ENCODE measurements at places on chromosomes 7 and 10.

- no peak for DNase-seq
Measured at GRCh38 chr10:46547541-46548497, 8.6 kb downstream of the GPRIN2 start.

DNA sequence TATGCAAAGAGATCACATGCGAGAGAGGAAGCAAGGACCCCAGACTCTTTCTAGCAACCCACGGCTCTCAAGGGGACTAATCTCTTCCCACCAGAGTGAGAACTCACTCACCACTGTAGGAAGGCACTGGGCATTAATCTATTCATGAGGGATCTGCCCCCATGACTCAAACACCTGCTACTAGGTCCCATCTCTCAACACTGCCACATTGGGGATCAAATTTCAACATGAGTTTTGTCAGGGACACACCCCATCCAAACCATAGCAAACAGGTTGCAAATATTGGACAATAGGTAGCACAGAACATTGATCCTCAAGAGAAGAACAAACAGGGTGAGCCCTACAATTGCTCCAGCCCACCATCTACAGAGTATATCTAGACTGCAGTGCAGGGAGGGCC lies 740.6 kb downstream of the LRMDA start:
- DNase-seq, result no peak

- DNase-seq, result no peak
Measured at GRCh38 chr10:13627459-13628310, 40.9 kb downstream of the PRPF18 start.

DNA sequence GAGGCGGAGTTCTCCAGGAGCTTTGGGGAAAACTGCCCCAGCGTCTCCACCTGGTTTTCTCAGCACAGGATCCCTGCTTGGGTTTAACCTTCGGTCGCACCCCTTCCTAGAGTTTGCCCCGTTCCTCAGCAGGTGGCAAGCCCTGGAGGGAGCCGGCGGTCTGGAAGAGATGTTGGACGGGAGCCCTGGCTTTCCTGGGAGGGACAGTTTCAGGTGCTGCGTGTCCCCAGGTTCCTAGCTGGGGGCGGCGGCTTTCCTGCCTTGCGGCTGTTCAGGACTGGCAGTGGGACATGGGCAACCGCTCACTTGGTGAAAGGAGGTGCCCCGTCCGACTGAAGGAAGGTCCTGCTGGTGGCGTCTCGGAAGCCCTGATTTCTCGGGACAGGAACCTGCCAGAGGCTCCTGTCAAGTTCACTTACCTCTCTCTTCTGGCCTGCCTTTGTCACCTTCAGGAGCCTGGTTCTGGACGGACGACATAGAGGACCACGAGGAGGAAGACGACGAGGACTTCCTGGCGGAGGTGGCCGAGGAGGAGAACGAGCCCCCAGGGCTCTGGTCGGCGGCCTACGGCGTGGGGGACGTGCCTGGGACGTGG lies 14.8 kb downstream of the ZNF316 start:
- no peak for DNase-seq

DNA sequence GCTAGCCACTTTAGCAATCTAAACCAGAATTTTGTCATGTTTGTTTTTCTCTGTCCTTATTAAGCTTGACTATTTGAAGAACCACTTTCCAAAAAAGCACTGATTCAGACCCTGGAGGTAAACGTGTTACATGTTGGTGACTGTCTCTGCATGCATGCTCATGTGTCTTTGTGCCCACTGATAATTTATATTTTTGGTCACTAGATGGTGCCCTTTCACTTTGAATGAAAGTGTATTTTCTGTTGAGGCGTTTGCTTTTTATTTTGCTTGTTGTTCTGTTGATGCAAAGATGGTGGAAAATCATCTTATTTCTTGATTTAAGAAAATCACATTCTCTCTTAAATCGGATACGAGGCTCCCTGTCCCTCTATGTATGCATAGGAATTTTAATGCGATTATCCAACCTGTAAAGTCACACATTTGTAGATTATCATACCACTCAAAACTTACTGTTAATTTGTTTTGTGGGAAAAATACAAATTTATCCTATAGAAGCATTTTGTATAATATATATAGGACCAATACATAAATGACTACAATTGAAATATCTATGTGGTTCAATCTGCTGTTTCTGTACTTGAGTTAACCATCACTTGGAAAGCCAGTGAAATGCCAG lies 269.3 kb downstream of the BICC1 start:
- DNase-seq, result no peak

DNA sequence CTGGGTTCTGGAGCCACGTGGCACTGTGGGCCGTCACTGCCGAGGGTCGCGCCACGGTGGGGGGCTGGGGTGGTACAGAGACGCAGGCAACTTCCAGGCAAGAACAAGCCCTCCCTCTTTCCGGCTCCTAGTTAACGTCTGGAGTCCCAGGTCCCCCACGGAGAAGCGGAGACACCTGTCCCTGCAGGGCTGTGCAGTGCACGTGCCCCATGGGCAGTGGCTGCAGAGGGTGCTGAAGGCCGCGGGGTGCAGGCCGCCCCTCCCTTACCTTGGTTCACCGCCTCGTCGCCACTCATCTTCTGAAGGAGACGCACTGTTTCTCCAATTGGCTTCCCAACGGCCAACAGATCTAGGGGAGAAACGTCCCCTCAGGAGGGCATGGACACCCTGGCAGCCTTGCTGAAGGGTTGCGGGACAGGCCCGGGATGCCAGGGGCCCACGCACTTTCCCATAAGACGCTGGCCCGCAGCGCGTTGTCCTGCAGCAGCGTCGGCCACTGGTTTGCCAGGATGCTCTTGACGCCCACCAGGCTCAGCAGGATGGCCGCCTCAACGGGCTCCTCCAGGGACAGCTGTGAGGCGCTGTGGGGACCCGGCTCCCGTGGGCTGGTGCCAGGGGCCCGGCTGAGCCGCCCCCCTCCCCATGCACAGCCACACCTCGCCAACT lies 24.3 kb upstream of the NKX6-2 start:
- DNase-seq, result no peak

DNA sequence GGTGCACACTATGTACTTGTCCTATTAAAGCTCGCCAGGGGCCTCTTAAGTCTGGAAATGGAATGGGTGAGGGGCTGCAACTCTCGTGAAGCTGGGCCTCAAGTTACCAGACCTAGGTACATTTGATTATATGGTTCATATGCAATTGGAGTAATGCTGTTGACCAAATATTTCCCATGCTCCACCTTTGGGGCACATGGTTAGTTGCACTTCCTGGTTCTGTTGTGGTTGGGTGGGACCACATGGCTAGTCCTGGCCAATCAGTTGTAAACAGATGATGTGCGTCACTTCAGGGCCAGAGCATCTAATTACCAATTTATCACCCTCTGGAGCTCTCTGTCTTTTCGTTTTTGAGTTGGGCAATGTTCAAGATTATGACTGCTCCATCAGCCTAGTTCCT lies 39.5 kb upstream of the OPN4 start:
- DNase-seq, result no peak

- DNase-seq, result no peak
Measured at GRCh38 chr7:66537876-66538275, 90.8 kb upstream of the KCTD7 start.

- no peak for DNase-seq
Measured at GRCh38 chr7:367351-367901, 77.5 kb downstream of the FOXL3 start.

- DNase-seq, result no peak
Measured at GRCh38 chr10:110699859-110700468, 55.8 kb downstream of the RBM20 start.

- DNase-seq, result no peak
Measured at GRCh38 chr7:102082693-102083368, 203.8 kb upstream of the SH2B2 start.

DNA sequence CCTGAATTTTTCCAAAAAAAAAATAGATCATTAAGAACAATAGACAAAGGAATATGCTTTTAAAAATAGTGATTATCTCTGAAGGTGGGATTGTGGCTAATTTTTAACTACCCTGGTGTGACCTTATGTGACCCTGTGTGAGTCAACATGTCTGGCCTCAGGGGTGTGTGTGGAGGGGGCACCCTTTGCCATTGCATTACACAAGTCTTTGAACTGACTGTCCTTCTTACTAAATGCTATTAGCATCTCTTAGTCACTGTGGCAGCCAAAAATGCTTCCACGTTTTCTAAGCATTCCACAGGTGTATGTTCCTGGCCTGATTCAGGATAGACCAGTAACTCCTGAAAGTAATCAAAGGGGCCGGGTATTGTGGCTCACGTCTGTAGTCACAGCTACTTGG lies 175.4 kb downstream of the MGMT start:
- no peak for DNase-seq

GRCh38 chr10:59279991-59280505 lies 82.3 kb downstream of the FAM13C start:
- no peak for DNase-seq

DNA sequence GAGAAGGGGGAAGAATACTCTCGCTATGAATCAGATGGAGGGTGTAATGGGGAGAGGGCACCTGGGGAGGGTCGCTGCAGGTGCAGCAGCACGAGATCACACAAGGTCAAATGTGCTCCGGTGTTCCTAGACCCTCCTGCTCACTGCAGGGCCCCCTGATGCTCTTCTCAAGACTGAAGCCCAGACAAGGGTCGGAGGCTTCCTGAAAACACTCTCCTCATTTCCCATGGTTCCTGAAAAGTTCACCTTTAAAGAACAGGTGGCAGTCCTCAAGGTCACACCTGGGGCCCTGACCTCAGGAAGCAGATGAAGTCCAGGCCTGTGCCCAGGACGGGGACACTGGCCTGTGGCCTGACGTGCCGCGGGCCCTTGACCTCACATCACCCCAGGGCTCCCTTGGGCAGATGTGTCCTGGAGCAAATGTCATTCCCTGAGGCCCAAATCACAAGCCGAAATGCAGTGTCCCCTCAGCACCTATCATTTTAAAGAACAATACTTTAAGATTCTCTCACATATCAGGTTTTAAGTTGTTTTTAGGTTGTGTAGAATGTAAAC lies 289.8 kb downstream of the GLRX3 start:
- no peak for DNase-seq

- no peak for DNase-seq
Measured at GRCh38 chr10:73981812-73982211, 16.1 kb upstream of the VCL start.

- DNase-seq, result no peak
Measured at GRCh38 chr7:7908622-7909145, 59.9 kb upstream of the GLCCI1 start.

GRCh38 chr10:65065278-65065677 lies 1544.1 kb downstream of the REEP3 start:
- DNase-seq, result no peak

DNA sequence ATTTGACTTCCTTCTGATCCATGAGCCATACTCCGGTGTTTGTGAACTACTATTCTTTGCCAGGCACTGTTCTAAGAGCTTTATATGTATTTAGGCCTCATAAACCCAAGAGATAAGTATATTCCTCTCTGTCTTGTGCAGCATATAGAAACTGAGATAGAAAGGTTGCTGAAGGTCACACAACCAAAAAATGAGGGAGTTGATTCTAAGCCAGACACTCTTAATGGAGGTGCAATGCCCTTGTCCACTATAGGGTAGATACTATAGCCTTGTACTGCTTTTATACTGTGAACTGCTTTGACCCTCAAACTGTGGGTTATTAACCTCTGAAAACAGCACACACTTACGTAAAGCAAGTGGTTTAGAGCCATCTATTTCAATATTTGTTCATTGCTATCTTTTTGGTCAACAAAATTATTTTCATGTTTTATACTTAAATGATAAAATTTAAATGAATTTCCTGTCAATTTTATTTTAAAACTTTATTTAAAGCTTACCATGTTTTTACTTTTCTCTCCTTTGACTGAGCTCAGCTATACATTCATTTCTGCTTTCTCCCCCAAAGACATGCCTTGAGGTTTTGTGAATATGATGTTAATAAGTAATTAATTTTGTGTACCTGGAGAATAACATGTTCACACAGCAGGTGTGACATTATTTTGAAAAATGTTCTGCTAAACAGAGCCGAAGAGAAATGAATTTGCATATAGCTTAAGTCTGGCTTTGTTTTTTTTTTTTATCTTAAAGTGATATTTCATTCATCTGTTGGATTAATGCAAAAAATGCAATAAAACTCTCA lies 687.3 kb downstream of the DNAJB9 start:
- no peak for DNase-seq

- no peak for DNase-seq
Measured at GRCh38 chr7:115747174-115747573, 283.4 kb downstream of the TFEC start.

DNA sequence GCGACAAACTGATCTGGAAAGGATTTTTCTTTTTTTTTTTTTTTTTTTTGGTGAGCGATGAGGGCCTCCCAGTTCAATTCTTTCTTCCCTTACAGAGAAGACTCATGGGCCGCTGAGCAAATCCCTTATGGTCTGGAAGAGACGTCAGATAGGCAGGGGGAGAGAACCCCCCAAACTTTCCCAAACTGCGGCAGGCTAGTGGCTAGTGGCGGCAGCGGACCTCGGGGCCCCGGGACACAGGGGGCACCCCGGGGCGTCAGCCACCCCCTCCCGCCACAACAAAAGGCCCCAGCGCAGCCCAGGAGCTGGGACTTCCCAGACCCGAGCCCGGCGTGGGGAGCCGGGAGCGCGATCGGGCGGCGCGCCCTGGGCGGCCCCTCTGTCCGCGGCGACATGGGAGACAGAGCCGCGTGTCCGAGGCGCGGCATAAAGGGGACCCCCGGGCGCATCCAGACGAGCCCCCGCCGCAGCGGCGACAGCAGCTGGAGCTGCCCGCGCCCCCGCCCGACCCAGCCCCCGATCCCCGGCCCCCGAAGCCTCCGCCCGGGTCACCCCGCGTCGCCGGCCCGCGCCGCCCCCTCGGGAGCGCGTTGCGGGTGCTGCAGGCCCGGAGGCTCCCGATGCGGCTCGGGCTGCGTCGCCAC lies 755 bp downstream of the FAM171A1 start:
- DNase-seq, result peak; percentile 2

- DNase-seq, result no peak
Measured at GRCh38 chr7:37247861-37248260, 200.8 kb downstream of the ELMO1 start.

Data from effector memory CD8-positive, alpha-beta T cell (primary cell).